Placental epithelial cell (primary cell): ENCODE measurements at places on chromosomes 1 and 21. TPM values are rescaled to one million over a fixed set of nuclear protein-coding genes. Genes with fewer than 3 reads are reported as not detected.

The HNRNPU gene
- total RNA-seq: 211 and 222 TPM in 2 replicates

The CLEC20A gene
- total RNA-seq: 0.43 and 0.79 TPM in 2 replicates

The SLC37A1 gene
- 16.9 and 45.5 TPM in 2 replicates for total RNA-seq

The S100B gene
- 0.22 TPM in 1 of 2 replicates, not detected in the other for total RNA-seq
